ENCODE measurements at places on chromosomes 6 and 20.

GRCh38 chr6:38420207-38420606, 219.5 kb downstream of the BTBD9 start:
- DNase-seq = no peak

DNA sequence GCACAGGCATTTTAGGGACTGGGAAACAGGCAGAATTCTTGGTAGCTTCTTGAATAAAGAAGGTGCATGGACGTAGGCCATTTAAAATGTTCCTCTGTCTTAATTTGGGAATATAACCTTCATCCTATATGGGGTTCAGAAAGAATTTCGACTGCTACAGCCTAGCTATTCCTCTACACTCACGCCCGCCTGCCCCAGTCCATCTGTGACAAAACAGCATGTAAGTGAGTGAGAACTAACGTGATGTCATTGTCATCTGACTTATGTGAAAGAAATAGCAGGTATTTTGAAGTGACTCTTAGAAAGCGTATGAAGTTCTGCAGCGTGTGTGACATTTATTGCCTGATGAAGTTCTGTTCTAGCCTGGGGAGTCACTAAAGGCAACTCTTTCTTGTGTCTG, 52.2 kb upstream of the SLC22A1 start:
- DNase-seq = no peak

DNA sequence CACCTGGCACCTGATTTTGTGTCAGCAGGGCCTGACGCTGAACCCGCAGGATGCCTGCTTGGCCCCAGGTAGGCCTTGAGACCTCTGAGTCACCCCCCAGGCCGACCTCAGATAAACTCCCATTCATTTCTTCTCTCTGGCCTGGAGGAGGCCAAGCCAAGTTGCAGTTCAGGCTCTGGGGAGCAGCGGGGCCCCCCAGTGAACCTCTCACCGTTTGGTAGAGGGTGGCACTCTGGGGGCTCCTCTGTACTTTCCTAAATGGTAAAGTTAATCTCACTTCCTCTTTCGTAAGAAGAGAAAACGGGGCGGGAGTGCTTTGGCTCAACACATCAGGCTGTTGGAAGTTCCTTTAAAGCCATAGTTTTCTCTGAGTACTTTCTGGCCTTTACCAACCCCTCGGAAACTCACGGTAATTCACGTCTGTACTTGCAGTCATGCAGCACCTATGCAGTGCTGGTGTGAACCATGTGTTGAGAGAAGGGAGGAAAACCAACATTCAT, 2.8 kb downstream of the SIRPA start:
- no peak for DNase-seq

DNA sequence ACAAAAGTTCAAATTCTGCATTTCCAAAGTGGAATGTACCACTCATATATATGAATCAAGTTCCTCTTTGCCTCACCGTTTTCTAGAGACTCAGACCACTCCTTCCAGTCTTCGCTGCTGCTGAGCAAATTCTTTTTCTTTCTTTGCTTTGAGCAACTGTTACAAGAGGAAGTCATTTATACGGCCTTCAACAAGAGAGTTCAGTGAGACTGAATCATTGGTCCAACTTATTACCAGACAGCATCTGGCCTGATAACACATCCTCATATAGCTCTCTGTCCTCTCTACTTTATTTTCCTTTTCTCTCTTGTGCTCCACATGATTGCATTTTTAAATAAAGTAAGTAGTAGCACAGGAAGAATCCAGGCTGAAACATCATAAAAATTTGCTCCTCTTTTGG, 652.7 kb downstream of the PHF3 start:
- no peak for DNase-seq

DNA sequence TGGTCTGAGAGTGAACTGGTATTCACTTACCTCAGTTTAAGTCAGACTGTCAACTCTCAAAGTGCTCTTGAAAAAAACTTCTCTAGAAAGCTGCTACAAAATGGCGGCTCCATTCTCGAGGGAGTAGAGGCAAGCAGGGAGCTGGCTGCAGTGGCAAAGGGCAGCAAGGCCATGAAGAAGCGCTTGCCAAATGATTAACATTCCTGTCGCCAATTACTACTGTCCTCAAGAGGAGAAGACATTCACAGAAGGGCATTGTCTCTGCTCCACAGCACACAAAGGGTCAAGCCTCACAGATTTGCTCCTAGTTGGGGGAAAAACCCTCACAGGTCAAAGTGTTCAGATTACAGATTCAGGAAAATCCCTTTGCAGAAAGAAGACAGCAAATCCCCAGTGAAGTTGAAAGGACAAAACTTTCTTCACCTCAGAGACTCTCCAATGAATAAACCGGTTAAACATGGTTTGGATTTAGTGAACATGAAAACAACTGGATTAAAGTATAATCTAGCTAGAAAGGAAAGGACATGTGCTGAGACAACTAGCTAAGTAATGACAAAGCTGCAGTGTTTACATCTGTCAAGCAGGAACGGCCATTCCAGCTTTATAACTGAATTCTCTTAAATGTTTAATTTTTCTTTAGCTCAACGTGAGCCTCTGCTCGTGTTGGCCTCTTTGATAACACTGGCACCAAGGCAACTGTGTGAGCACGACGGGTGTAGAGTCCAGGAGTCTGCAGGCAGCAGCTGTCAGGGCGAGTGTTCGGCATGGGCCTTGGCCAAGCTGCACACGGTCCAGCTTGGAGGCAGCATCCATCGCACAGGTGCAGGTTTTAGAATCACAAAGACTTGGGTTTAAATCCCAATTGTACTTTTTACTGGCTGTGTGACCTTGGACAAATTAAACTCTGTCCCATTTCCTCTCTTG, 37.6 kb downstream of the NR2E1 start:
- DNase-seq = no peak

GRCh38 chr20:63194007-63194796, 21.7 kb downstream of the YTHDF1 start:
- no peak for DNase-seq

- DNase-seq = no peak
Measured at GRCh38 chr20:19827818-19828217, 69.8 kb downstream of the RIN2 start.

DNA sequence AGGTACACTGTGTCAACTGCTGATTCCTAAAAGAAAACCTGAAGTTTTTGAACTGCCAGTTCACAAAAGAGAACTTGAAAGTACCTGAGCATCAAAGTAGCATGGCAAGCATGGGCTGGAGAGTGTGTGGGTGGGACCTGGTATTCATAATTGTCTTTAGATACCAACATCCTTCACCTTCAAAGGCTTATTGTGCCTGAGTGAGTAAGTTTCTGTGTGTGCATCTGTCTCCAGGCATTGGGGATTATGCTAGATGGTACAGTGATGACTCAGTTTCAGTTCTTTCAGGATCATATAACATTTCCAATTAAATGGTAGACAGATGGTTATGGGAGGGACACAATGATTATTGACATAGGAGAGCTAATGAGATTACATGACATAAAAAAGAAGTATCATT, 238.5 kb downstream of the ZFAND3 start:
- DNase-seq = peak; percentile 20

GRCh38 chr6:56866917-56867522, 87.9 kb upstream of the BEND6 start:
- no peak for DNase-seq

GRCh38 chr6:56758553-56758952, 115.9 kb upstream of the DST start:
- DNase-seq = no peak

- DNase-seq = no peak
Measured at GRCh38 chr6:741410-742339, 48.7 kb upstream of the EXOC2 start.

- no peak for DNase-seq
Measured at GRCh38 chr6:167479901-167480648, 155.2 kb downstream of the TTLL2 start.

GRCh38 chr20:20363799-20364592, 3.9 kb upstream of the INSM1 start:
- no peak for DNase-seq

- DNase-seq = no peak
Measured at GRCh38 chr6:63806573-63806913, 170.9 kb downstream of the PHF3 start.

DNA sequence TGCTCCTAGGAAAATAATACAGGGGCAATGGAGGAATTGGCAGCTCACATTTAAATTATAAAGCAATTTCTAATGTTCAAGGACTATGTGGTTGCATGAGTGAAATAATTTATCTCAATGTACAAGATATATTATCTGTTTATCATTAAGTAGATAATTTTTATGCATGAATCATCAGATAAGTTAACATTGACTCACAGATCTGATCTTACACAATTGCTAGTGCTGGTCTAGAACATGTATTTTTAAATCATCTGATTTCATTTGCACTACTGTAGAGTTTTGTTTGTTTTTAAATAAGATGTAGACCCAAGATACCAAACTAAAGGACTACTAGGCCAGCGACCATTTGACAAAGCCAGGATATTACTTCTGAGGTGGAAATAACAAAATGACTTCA, 199.2 kb downstream of the BMP2 start:
- DNase-seq = no peak

GRCh38 chr6:158043008-158043407, 61.3 kb downstream of the SYNJ2 start:
- DNase-seq = no peak

GRCh38 chr6:1263850-1264377, 48.0 kb upstream of the FOXQ1 start:
- no peak for DNase-seq

DNA sequence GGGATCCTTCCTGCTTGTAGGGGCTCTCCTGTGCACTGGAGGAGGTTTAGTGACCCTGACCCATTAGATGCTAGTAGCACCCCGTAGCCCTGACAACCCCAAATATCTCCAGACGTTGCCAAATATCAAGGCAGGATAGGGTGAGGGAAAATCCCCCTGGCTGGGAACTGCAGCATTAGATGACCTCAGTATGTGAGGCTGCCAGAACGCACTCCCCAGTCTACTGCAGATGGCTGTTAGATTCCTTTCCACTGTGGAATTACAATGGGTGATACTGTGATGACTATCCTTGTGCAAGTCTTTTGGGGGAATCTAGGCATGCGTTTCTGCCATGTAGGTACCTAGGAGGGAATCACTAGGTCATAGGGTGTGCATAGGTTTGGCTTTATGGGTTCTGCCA, 226.3 kb upstream of the KCNG1 start:
- no peak for DNase-seq

GRCh38 chr6:36272234-36272633, 2.4 kb downstream of the PNPLA1 start:
- DNase-seq = no peak

DNA sequence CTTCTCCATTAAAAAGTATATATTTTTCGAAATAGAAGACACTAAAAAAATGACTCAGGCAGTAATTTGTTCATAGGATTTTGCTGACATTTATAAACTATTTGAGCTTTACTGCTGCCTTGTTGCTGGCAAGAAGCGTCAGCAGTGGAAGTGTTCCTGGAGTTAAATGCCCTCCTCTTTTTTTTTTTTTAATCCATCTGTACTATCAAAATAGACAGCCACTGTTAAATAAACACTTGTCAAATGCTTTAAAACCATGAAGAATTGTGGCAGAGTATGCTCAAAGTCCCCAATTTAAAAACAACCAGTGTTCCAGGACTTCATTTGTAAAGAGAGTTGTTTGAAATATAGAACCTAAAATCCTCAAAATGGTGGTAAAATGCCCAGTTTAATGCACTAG, 253.8 kb downstream of the NKAIN2 start:
- no peak for DNase-seq

- DNase-seq = no peak
Measured at GRCh38 chr6:17012421-17013225, 89.2 kb upstream of the STMND1 start.

DNA sequence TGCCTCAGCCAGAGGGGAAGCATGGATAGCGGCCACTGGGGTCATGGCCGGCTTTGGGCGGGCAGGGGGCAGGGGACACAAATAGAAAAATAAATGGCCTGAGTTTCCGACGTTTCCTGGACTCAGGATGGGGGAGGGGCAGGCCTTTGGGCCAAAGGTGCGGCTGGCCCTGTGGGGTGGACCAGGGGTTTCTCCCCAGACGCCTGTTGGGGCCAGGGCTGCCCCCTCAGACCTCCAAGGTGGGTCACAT, 6.4 kb upstream of the TCEA2 start:
- no peak for DNase-seq

GRCh38 chr6:135527116-135527959, 29.8 kb upstream of the AHI1 start:
- no peak for DNase-seq

DNA sequence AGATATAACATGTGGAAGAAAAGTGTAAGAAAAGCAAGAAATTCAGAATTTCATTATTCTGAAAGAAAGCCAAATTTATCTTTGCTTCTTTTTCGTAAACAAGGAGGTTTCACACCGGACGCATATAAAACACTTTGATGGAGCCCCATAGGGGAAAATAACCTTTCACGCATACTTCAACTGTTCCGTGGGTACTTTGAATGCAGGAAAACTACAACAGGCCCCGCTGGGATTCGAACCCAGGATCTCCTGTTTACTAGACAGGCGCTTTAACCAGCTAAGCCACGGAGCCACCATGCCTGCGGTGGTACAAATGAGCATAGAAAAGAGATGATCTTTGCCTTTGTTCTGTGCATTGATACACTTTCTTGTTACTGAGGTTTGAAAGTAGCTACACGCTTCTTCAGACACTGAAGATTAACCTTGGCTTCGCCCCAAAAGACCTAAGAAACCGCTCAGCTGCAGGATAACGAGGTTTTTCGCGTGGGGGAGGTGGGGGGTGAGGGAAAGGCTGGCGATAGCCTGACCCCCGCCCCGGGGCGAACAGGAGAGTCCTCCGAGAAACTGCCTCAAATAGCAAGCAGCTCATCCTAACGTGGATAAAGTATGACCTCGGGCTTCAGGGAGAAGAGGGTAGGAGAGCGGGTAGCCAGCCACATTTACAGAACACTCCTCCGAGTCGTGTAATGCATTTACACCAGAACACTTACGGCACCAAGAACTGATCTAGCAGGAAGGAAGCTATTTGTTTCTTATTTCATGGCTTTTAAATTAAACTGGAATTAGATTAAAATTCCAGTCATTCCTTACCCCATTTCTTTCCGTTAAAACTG, 5.3 kb upstream of the HMGN4 start:
- peak; percentile 96 for DNase-seq

DNA sequence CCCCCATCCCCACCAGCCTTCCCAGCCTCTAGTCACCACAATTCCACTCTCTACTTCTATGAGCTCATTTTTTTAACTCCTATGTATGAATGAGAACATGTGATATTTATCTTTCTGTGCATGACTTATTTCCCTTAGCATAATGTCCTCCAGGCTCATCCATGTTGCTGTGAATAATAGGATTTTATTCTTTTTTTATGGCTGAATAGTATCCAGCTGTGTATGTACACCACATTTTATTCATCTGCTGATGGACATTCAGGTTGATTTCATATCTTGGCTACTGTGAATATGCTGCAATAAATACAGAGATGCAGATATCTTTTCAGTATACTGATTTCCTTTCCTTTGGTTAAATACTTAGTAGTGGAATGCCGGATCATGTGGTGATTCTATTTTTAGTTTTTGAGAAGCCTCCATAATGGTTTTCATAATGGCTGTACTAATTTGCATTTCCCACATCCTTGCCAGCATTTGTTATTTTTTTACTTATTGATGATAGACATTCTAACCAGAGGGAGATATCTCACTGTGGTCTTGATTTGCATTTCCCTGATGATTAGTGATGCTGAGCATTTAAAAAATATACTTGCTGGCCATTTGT, 194.9 kb downstream of the PACRG start:
- DNase-seq = no peak

GRCh38 chr6:112910256-112910655, 563.1 kb downstream of the RFPL4B start:
- no peak for DNase-seq
